NCI-H2227 treated with DMSO at 0.1 percent for 48 hours (cell line): ENCODE measurements at places on chromosomes 1 and 21.

DNA sequence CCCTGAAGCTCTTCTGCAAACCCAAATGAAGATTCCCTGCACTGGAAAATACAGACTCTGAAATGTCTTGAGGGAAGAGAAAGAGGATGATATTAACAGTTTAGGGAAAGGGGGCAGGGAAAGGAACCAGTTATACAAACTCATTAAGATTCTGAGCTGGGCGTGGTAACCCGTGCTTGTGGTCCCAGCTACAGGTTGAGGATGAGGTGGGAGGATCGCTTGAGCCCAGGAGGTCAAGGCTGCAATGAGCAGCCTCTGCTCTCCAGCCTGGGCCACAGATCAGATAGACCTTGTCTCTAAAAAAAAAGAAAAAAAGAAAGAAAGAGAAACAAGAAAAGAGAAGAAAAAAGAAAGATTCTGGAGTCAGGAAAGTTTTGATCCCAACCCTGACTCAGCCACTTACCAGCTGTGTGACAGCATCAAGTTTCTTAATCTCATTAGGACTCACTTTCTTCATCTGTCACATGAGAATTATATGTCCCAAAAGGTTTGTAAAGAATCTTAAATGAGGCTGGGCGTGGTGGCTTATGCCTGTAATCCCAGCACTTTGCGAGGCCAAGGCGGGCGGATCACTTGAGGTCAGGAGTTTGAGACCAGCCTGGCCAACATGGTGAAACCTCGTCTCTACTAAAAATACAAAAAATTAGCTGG, 53.9 kb downstream of the OPTC start:
- DNase-seq = no peak

GRCh38 chr1:109827986-109828385, 64.3 kb upstream of the EPS8L3 start:
- DNase-seq = no peak

- no peak for DNase-seq
Measured at GRCh38 chr1:112105557-112105956, 116.1 kb upstream of the KCND3 start.

GRCh38 chr1:185526344-185527307, 207.6 kb upstream of the HMCN1 start:
- DNase-seq = no peak

- DNase-seq = no peak
Measured at GRCh38 chr21:42439284-42440186, 35.8 kb downstream of the UBASH3A start.

DNA sequence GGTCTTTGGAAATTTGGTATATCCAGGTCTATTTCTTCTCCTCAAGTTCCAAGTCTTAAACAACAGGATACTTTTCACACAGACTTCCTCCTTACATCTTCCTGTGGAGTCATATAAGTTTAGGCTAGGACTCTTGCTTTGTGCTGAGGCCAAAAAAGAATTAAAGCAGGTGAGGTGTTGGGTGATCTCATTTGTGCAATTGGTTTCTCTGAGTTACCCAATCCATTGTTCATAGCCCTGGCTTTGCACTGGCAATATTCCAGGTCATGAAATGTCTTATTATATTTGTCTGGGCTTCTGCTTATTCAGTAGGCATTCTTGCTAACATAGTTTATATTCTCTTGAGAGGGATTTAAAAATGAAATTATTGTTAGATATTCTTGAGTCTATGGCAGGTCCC, 14.1 kb upstream of the KIAA0040 start:
- DNase-seq = no peak

- DNase-seq = no peak
Measured at GRCh38 chr21:46489800-46490199, 31.1 kb downstream of the DIP2A start.

DNA sequence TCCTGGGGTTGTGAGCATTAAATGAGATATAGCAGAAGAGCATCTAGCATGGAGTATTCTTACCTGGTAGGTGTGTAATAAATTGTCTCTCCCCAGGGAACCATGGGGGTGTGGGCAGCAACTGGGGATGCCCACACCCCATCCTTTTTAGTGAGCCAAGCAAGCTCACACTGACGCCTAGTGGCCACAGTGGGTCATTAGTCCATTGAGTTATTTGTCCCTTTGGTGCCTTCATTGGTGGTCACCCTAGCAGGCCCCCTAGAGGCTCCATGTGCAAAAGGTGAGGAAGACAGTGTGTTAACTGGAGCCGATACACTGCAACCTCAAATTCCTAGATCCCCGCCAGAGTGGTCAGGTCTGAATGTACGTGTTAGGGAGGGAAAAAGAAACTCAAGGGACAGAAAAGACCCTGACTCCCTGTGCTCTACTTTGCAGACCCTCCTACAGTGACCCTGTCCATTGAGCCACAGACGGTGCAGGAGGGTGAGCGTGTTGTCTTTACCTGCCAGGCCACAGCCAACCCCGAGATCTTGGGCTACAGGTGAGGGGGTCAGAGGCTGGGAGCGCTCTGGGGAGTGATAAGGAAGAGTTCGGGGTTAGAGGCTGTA, 93.3 kb upstream of the CD1D start:
- DNase-seq = peak; percentile 60

- no peak for DNase-seq
Measured at GRCh38 chr1:167669209-167670124, 39.4 kb downstream of the RCSD1 start.

GRCh38 chr1:65991694-65992093, 199.0 kb downstream of the PDE4B start:
- no peak for DNase-seq

DNA sequence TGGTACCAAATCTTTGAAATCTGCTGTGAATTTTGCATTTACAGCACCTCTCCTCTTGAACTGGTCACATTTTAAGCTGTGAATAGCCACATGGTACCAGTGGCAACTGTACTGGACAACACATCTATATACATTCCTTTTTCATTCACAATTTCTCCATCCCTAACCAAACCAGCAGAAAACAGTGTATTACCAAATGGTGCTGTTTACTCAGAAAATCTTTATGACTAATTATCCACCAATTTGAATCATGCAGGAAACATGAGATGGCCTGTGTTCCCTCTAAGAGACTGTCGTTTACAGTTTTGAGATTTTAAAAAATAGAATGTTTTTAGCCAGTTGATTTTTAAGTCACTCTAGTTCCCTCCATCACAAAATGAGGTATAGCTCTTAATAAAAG, 17.6 kb upstream of the CCT8 start:
- no peak for DNase-seq

- DNase-seq = no peak
Measured at GRCh38 chr1:33335020-33335419, 14.1 kb upstream of the A3GALT2 start.

GRCh38 chr1:7717748-7718368, 53.2 kb upstream of the VAMP3 start:
- no peak for DNase-seq

GRCh38 chr1:161935264-161935663, 88.4 kb downstream of the OLFML2B start:
- no peak for DNase-seq

- DNase-seq = no peak
Measured at GRCh38 chr1:219505886-219506285, 107.0 kb downstream of the ZC3H11B start.

GRCh38 chr1:226903819-226904716, 33.7 kb downstream of the PSEN2 start:
- no peak for DNase-seq

- peak; percentile 37 for DNase-seq
Measured at GRCh38 chr1:236142253-236143103, at the start of gene GPR137B. TSS of gene GPR137B (plus strand) at chr1:236142539. CDS start at chr1:236142623, 84 bp downstream.

GRCh38 chr1:155932487-155932886, 1.7 kb downstream of the KHDC4 start:
- DNase-seq = no peak

DNA sequence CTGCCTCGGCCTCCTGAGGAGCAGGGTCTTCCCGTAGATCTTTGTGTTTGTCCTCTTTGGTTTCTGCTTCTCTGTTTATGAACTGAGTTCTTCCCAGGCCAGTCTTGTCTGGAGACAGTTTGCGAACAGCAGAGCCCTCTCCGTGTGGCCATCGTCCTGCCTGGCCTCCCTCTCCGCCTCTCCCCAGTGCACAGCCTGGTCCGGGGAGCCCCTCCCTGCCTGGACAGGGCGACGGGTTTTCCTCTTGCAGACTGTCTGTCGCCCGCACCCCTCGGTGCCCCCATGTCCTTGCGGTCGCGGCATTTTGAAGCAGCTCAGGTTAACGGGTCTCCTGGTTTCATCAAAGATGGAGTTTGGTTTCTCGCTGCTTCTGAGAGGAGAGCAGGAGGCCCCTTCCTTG, 34.8 kb downstream of the SLX9 start:
- no peak for DNase-seq

GRCh38 chr21:38660333-38661196, 145.2 kb upstream of the ETS2 start:
- no peak for DNase-seq

DNA sequence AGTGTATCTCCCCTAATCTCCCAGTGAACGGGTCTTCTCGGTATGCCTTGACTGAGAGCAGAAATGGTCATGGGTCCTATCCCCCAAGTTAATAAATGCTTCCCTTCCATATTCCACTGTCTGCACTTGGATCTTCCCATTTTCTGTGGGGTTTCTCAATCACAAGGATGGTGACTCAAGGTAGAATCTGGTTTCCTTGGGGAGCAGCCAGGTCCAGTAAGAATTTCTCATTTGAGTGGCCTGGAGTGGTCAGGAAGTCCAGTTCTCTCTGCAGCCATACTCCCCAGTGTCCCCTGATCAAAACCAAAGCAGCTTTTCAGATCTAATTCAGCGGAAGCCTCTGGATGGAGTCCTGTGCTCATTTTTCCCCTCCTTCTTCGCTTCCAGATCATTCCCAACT, 14.8 kb upstream of the SLC27A3 start:
- no peak for DNase-seq

- DNase-seq = no peak
Measured at GRCh38 chr1:160325252-160325651, 17.8 kb downstream of the COPA start.

- DNase-seq = no peak
Measured at GRCh38 chr1:8448911-8449661, 131.2 kb downstream of the SLC45A1 start.

- peak; percentile 1 for DNase-seq
Measured at GRCh38 chr1:210415846-210416448, 87.2 kb downstream of the HHAT start.

GRCh38 chr1:21878009-21878773, 58.9 kb downstream of the HSPG2 start:
- no peak for DNase-seq

GRCh38 chr1:93608187-93609109, 73.2 kb downstream of the BCAR3 start:
- DNase-seq = no peak

- DNase-seq = no peak
Measured at GRCh38 chr1:9852410-9853248, 28.9 kb upstream of the CLSTN1 start.

DNA sequence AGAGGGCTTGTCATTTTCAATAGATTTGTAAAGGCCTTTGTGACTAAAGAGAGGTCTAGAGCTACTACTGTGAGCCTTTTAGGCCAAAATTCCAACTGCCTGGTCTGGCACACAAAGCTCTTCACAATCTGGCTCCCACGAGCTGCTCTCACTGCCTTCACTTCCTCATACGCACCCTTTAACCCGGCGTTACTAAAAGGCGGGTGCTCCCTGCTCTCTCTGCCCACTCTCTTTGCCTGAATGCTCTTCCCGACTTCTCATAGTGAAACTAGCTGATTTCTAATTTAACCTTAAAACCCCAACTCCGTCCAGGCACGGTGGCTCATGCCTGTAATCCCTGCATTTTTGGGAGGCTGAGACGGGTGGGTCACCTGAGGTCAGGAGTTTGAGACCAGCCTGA, 14.2 kb downstream of the BSDC1 start:
- DNase-seq = no peak

GRCh38 chr1:220391491-220391890, 119.2 kb upstream of the RAB3GAP2 start:
- no peak for DNase-seq

GRCh38 chr1:92713939-92714338, 71.0 kb downstream of the EVI5 start:
- no peak for DNase-seq

DNA sequence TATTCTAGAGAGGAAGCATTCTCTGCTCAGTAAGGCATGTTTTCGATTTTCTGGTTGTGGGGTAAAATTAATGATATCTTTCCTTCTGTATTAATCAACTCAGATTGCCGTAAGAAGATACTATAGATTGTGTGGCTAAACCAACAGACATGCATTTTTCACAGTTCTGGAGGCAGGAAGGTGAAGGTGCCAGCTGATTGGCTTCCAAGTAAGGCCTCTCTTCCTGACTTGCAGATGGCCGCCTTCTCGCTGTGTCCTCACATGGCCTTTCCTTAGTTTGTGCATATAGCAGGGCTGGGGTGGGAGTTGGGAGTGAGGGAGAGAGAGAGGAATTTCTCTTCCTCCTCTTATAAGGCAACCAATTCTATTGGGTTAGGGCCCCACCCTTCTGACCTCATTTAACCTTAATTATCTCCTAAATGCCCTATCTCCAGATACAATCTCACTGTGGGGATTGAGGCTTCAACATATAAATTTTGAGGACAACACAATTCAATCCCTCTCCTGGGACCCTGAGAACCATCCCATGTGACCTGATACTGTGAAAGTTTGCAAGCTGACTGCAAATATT, 52.3 kb upstream of the MRPS6 start:
- no peak for DNase-seq

- no peak for DNase-seq
Measured at GRCh38 chr1:3230553-3230952, 161.6 kb downstream of the PRDM16 start.

DNA sequence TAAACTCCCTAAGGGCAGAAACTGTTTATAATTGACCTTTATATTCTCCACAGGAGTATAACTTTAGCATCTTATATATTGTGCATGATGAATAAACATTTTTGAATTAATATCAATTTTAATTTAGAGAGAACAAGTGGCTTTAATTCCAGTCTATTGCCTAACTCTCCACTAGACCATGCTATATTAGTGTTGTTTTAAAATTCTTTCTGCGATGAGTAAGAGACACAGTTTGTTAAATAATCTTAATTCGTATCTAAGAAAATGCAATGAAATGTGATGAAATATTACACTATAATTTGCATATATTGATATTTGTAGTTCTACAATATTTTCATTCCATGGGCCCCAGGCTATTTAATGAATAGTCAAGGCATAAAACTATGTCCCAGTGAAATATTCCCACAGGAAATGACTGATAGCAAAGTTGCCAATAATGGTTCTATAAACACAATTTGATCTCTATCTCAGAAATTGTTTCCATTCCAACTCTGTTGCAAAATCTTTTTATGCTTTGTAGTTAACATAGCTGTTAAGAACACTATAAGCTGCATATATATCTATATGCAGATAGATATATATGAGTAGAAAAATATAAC, 2.9 kb upstream of the SYDE2 start:
- no peak for DNase-seq
